ENCODE measurements at places on chromosomes 2 and 18. TPM values are rescaled to one million over a fixed set of nuclear protein-coding genes. Genes with fewer than 3 reads are reported as not detected.

Gene ANXA4
- 78.7 TPM for total RNA-seq

Gene MARCO
- total RNA-seq: 17.3 TPM

Gene KLHL41
- total RNA-seq: 0.90 TPM

Gene GLI2
- 14.9 TPM for total RNA-seq

DNA sequence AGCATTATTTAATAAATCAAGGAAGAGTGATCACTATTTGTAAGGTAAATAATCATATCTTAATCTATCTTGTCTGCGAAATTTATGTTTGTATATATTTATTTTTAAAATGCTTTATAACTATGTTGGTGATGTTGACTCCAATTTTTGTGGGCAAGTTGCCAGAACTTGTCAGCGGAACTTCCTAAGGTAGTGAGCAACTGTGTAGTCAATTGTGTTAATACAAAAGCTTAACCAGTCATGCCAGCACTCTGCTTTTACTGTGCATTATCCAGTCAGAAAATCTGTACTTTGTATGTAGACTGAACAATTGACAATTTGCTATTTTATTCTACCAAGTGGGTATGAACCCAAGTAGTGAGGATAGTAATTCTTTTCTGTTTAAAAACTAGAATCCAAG lies 61.9 kb upstream of the RND3 start:
- DNase-seq: no peak
- no peak overlapping the region for H3K27ac ChIP-seq
- no peaks in the 10 kb centered on the region for H3K36me3 ChIP-seq
- H3K27me3 ChIP-seq: no peaks in the 10 kb centered on the region

- no peaks in the 10 kb centered on the region for H3K4me1 ChIP-seq
- peaks cover 39% of the 10 kb centered on the region for H3K36me3 ChIP-seq
- H3K4me3 ChIP-seq: no peak overlapping the region
- no peaks in the 10 kb centered on the region for H3K27me3 ChIP-seq
- H3K27ac ChIP-seq: no peak overlapping the region
Observed at GRCh38 chr2:156553714-156554442, 117.7 kb downstream of the GPD2 start.

GRCh38 chr2:108923736-108924579 lies 65.1 kb downstream of the EDAR start:
- no peak overlapping the region for H3K4me3 ChIP-seq
- no peaks in the 10 kb centered on the region for H3K4me1 ChIP-seq
- no peak for DNase-seq
- H3K36me3 ChIP-seq: no peaks in the 10 kb centered on the region

GRCh38 chr2:160157861-160158829 lies 41.9 kb downstream of the ITGB6 start:
- no peak overlapping the region for H3K27ac ChIP-seq
- DNase-seq: no peak
- H3K4me1 ChIP-seq: no peaks in the 10 kb centered on the region
- no peaks in the 10 kb centered on the region for H3K27me3 ChIP-seq

- H3K4me1 ChIP-seq: no peaks in the 10 kb centered on the region
- H3K27ac ChIP-seq: no peak overlapping the region
- no peak overlapping the region for H3K4me3 ChIP-seq
- no peaks in the 10 kb centered on the region for H3K36me3 ChIP-seq
- no peak for DNase-seq
Observed at GRCh38 chr2:168336786-168337388, 89.5 kb upstream of the STK39 start.

All from tibial nerve (tissue), 4 donors.